ENCODE measurements at places on chromosomes 1 and 21.

DNA sequence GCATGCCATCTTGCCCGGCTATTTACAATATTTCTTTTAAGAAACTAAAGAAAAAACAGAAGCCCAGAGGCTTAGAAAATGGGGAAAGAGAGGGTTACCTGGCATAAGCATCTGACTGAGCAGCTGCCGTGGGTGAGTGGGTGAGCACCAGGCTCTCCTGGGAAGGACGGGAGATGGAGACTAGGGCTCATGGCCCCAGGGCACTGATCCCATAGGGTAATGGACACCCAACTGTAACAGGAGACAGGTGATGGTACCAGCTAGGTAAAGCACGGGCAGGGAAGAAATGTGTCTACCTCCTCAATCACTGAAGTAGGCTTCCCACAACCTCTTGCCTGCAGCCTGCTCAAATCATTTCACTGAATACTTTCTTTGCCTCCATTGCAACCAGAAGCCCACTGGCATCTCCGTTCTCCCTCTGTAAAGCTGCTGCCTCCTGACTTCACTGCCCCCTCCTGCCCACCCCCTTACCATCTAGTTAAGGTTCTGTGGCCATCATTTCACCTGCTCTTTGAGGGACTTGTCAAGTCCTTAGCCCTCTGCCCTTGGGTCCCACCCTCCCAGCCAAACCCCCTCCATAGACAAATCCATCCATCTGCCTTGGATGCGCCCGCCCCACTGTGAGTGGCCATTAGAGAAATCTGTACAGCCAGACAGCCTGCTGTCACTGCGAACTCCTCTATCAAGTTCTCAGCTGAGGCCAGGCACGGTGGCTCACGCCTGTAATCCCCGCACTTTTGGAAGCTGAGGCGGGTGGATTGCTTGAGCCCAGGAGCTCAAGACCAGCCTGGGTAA, 6.2 kb downstream of the TMEM125 start:
- DNase-seq: no peak

DNA sequence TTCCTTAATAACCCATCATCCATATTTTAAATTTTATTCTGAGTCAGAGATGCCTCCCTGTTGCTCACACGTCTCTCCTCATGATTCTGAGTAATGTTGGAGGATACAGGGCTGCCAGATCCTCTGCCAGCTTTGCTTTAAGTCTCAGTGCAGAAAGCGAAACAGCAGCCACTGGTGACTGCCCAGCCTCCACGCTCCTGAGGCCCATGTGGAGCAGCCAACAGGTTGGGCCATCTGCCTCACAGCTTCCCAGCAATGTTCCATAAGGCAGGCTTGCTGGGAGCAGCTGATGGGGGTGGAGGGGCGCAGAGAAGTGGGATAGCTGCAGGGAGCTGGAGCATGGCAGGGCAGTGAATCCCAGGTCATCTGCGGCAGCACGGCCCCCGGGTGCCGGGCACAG, 104.2 kb downstream of the IGSF21 start:
- no peak for DNase-seq

GRCh38 chr1:160048335-160048734, 16.5 kb upstream of the PIGM start:
- no peak for DNase-seq

GRCh38 chr1:31798086-31798432, 17.8 kb downstream of the SPOCD1 start:
- no peak for DNase-seq

DNA sequence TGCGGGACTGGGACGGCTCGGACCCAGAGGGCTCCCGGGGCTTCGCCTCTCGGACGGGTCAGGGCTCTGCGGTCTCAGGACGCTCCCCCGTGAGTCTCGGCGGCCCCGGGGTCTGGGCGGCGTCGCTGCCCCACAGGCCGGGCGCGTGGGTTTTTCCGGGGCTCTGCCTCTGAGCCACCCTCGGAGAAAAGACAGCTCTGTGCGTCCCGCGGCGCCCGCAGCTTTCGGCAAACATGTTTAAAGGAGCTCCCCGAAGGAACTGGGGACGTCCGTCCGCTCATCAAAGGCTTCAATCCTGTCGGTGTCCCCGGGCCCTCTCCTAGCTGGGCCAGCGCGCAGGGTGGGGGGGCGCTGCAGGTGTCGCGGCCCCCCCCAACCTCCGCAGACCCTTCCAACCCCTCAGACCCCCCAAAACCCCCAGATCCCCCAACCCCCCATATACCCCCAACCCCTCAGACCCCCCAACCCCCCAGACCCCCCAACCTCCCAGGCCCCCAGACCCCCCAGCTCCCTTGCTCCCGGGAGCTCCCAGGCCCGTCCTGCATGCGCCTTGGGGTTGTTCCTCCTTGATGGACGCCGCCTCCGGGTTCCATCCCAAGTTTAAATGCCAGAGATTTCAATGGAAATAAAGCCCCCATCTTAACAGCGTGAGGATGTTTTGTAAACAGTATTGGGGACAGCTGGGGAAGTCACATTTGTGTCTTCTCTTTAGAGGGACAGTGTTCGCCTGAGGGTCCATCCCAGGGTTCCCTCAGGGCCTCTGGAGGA, 996 bp upstream of the C1orf159 start:
- DNase-seq: peak; percentile 10

- DNase-seq: no peak
Observed at GRCh38 chr1:239237912-239238311, 148.5 kb upstream of the CHRM3 start.

DNA sequence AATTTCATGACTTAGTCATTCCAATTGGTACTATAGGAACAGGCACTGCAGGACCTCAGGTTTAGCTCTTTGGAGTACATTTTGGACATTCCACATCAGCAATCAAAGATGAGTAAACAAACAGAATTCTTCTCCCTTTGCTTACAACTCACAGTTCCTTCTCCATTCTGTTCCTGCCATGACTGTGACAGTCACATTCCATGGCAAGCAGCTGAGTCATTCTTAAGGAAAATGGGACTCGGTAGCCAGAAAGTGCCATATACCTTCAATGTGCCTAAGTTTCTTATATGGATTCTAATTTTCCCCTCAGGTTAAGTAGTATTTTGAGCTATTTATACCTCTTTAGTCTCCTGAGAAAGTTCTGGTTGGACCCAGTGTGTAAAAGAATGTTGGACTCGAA, 25.6 kb downstream of the CRCT1 start:
- DNase-seq: no peak

DNA sequence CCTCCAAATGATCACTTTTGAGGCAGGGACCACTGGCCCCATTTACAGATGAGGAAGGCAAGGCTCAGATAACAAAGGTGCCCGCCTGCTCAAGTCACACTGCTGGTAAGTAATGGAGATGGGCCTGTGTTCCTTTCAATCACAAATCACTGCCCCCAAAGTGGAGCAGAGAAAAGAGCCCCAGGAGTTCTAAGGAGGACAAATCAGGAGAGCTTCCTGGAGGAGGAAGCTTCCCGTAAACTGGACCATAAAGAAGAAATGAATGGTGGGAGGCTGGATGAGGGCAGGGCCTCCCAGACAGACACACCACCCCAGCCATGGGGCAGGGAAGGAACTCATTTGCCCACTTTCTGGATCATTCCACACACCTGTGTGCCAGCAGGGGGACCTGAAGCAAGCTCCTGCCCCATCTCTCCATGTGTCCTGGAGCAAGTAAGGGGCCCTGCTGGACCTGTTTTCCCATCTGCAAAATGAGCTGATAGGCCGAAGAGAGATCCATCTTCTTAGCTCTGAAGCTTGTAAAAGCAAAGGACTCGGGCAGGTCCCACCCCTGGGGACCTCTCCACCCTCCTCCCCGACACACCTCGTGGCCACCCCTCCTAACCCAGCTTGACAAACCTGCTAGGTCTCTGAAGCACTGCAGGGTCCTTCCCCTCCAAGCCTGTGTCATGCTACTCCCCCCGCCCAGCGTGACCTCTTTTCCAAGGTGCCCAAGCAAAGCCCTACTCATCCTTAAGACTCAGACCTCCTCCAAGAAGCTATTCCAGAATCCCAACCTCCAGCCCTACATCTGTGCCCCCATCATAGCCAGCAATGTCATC, 5.5 kb downstream of the LAPTM5 start:
- no peak for DNase-seq

DNA sequence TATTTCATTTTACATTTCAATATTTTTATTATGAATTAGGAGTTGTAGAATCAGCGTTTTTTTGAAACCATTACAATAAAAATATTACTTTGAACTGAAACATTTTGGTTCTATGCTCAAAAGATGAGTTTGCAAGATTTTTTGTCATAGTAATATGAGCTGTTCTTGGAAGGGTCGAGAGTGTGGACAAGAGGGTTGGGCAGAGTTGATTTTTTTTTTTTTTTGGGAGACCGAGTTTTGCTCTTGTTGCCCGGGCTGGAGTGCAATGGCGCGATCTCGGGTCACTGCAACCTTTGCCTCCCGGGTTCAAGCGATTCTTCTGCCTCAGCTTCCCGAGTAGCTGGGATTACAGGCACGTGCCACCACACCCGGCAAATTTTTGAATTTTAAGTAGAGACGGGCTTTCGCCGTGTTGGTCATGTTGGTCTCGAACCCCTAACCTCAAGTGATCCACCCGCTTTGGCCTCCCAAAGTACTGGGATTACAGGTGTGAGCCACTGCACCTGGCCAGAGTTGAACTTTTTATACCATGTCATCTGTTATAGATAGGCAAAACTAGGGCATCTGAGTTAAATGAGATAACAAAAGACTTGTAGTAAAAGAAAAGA, 3.3 kb downstream of the CACYBP start:
- DNase-seq: no peak
